ENCODE measurements at places on chromosomes 6 and 20.

GRCh38 chr20:1323256-1323655 lies 5.7 kb downstream of the SDCBP2 start:
- no peak for DNase-seq

DNA sequence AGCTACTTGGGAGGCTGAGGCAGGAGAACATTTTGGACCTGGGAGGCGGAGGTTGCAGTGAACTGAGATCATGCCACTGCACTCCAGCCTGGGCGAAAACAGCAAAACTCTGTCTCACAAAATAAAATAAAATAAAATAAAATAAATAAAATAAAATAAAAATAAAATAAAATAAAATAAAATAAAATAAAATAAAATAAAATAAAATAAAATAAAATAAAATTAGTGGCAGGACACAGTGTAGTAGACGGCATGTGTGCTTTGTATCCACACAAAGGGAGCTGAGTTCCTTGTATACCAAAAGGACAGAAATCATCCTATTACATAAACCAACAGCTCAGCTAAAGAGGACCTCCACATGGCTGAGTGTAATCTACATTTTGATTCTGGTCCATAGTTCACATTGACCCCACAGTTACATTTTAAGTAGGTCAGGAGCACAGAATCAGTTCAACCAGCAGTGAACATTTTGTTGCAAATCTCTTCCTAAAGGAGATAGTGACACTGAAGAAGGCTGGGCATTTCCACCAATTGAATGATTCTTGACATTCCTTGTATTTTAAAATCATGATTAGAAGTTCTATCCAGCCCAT lies 91.7 kb upstream of the MAP7 start:
- no peak for DNase-seq

DNA sequence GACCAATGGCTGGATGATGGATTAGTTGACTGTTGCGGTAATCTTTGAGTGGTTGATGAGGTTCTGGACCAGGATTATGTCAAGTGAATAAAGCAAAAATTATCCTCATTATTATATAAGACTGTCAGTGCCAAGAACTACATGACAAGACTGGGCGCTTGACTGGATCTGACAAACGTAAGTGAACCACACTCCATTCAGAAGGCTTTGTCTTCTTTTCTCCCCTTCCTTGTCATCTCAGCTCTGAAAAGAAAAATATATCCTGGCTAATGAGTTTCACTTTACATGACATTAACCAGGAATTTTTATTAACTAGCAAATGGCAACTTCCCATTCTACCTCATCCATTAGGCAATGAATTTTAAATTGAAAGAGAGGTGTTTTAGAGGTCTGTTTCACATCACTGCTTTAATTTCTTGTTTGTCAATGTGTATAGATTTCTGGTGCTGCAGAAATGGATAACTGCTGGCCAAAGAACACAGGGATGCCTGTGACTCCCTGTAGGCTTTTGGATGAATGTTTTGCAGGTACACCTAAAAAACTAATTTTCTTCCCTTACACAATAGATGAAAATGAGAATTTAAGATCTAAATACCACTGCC lies 150.1 kb downstream of the ELOVL4 start:
- DNase-seq = no peak

- DNase-seq = no peak
Observed at GRCh38 chr6:136066005-136066404, 184.1 kb downstream of the MTFR2 start.

- peak; percentile 71 for DNase-seq
Observed at GRCh38 chr6:113596387-113597230, 260.5 kb upstream of the MARCKS start.

DNA sequence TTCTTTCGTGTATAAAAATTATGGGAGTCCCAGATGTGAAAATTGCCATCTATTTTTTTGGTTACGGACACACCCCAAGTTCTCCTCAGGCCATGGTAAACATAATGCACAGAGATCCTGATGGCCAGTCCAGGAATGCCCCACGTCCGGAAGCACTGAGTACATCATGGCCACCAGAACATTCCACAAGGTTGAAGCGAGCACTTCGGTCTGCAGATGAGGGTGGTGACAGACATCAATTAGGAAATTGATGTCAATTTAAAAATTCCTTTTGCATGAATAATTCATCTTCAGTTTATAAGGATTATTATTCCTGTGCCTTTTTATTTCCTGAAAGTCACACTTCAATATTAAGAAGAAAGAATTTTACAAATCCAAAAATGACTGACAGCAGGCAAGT lies 13.2 kb upstream of the EXOC2 start:
- DNase-seq = no peak

All from kidney (tissue), 22 donors.